IMR-90 (cell line): ENCODE measurements at places on chromosomes 3 and 15. TPM values are rescaled to one million over a fixed set of nuclear protein-coding genes. Genes with fewer than 3 reads are reported as not detected.

DNA sequence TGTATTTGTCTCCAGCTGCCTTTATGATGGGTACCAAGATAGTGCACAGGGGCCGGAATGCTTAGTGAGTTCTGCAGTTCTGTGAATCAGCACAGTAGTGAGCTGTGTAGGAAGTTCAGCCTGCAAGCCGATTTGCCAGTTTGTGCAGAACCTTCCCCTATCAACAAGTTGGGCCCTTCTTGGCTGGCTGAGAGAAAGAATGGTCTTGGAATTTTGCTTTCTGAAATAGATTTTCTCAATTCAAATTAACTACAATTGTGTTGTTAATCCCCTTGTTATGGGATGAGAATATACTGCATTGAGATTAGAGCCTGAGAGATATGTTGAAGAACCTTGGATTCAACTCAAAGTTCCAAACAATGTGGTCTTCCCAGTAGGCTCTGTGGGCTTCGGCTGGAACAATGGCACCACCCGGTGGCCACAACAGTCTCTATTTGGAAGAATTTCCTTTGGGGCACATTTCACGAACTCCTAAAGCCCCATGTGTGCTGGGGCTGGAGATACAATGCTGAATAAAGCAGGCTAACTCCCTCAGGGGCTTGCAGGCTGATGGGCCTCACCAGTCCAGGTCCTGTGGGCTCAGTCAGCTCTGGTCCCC, 59.1 kb downstream of the TRIM42 start:
- H3K36me3 ChIP-seq, result no peaks in the 10 kb centered on the region

- H3K27me3 ChIP-seq, result no peaks in the 10 kb centered on the region
- H3K4me3 ChIP-seq, result no peak overlapping the region
- peak; percentile 71 for DNase-seq
These were observed 110.2 kb downstream of the NR1I2 start for GRCh38 chr3:119891944-119892721.

DNA sequence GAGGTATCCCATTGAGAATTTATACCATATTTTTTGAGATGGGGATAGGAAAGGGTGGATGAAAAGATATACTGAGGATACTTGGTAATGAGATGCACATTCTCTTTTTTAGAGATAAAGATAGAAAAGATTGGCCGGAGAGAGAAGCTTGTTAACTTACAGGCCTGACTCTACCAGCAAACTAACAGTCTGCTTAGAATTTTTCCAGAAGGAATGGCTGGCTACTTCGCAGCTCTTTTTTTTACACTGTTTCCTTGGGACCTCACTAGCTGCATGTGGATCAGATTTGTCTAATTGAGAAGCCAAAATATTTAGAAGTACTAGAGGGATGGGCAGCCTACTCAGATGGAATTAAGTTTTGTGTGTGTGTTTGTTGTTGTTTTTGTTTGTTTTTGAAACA, 586.6 kb downstream of the TAFA4 start:
- H3K27ac ChIP-seq, result no peak overlapping the region
- no peaks in the 10 kb centered on the region for H3K36me3 ChIP-seq
- H3K27me3 ChIP-seq, result no peaks in the 10 kb centered on the region
- no peak for DNase-seq
- H3K4me3 ChIP-seq, result no peak overlapping the region

DNA sequence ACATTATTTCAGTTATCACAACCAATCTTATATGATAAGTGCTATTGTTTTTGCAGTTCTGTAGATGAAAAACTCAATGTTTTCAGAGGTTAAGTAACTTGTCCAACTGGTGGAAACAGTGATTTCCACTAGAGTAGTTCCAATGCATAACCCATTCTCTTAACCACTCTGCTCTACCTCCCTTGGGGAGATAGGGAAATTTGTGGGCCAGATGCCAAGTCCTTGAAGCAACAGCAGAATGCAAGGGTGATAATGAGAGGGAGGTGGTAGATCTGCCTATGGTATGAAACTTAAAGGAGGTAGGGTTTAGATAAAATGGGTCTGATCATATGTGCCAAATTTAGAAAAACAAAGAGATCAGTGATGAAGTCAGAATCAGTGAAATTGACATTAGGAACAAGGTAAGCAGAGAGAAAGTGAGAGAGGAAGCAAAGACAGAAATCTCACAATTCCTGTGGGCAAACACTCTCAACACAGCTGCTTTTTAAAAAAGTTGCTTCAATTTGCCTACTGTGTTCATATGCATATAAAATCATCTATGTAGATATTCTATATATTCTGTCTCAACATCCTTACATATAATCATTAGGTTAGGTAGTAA, 50.5 kb upstream of the UBP1 start:
- H3K4me3 ChIP-seq, result no peak overlapping the region
- no peaks in the 10 kb centered on the region for H3K27me3 ChIP-seq
- no peaks in the 10 kb centered on the region for H3K36me3 ChIP-seq
- DNase-seq, result no peak

- no peaks in the 10 kb centered on the region for H3K27me3 ChIP-seq
- H3K4me1 ChIP-seq, result peaks cover 2% of the 10 kb centered on the region
- DNase-seq, result no peak
- no peak overlapping the region for H3K27ac ChIP-seq
- H3K4me3 ChIP-seq, result no peak overlapping the region
- H3K36me3 ChIP-seq, result no peaks in the 10 kb centered on the region; the same call in 1 of the 2 replicates
These were observed 30.6 kb downstream of the LDHAL6B start for GRCh38 chr15:59237119-59237855.

DNA sequence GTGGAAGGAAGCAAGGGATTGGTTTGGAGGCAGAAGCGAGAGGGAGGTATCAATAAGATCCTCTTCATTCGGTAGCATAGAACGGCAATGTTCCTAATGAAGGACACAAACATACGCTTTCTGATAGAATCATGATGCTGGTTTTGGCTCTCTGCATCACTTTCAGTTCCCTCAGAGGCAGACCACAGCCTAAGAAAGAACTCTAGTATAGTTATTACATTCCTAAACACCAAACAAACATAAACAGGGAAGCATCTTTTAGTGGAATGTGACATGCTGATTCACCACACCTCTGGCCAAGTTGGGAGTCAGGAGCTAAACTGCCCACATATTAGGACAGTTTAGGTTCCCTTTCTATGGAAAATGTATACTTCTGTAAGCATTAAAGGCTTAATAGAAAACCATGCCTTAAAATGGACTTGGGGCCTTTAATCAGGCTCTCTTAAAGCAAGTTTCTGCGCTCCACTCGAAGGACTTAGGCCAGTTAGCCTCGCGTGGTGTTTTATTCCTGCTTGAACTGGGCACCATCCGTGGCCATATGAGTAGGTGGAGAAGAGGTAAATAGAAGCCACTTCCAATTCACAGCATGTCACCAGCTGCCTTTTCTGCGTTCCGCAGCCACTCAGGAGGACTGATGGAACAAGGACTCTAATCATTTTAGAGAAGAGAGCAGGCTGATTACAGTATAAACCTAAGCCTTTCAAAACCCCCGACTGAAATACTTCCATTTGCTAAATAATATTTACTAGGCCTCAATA, 53.7 kb downstream of the CD47 start:
- H3K4me3 ChIP-seq, result no peak overlapping the region
- DNase-seq, result peak; percentile 71
- H3K27ac ChIP-seq, result no peak overlapping the region

DNA sequence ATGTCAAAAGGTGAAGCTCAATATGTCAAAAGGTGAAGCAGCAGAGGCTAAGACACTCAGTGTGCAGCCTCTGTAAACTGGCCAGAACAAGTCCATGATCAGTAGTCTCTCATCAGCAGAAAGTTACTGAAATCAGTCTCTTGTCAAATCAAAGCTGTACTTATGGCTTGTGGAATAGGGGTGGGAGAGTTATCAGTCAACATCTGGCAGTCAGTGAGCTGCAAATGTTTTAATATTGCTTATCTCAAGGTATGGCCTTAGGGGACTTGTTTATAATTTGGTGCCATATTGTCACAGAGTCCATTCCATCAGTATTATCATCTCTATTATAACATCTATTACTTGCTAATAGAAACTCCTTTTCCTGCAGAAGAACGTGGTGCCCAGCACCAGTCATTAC, 14.9 kb upstream of the WDR49 start:
- peaks cover 2% of the 10 kb centered on the region; the same call in 1 of the 2 replicates for H3K36me3 ChIP-seq
- no peak overlapping the region for H3K27ac ChIP-seq
- H3K4me1 ChIP-seq, result no peaks in the 10 kb centered on the region
- no peak overlapping the region for H3K4me3 ChIP-seq

DNA sequence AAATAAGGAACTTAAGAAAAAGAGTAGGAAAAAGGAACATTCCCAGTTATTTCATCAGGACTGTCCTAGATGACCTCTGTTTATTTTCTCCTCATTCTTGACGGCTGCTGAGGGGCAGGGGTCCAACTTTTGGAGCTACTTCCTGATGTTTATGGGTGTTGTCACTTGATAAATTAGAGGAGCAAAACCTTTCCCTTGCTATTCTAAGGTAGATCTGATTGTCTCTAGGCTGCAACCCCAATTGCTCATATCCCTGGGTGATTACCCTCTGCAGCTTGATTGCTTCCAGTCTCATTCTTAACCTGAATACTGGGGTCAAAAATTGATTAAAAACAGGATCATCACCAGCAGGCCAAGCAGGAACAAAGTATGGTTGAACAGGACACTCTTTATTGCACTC, 311.0 kb upstream of the NDN start:
- no peak overlapping the region for H3K4me3 ChIP-seq
- H3K4me1 ChIP-seq, result no peaks in the 10 kb centered on the region
- H3K27ac ChIP-seq, result no peak overlapping the region

DNA sequence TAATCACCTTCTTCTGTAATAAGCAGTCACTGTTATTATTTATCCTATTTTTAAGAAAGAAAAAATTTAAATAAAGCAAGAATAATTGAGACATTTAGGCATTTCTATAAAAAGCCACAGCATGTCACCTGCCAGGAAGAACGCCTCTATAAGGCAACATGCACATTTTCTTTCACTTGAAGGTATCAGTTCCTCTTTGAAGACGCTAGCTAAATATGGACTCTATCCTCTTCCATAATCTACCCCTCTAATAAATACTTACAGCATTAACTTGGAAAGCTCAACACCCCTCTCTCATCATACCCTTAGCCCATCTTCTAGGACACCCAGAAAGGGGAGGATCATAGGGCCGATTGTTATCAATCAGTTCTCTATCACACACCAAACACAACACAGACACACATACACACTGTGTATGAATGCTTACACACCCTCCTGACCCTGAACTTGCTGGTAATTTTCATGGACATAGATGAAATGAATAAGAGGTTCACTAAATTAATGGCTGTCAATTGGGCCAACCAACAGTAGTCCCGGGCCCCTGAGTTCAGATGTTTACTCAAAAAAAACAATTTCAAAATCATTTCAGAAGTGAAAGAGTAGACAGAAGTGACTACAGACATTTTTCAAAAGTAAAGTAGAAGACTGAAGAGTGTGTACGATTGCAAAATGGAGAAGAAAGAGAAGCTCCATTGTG, 102.5 kb downstream of the ZMAT3 start:
- no peak overlapping the region for H3K4me3 ChIP-seq
- no peaks in the 10 kb centered on the region; the same call in 1 of the 2 replicates for H3K27me3 ChIP-seq
- H3K36me3 ChIP-seq, result no peaks in the 10 kb centered on the region
- H3K27ac ChIP-seq, result no peak overlapping the region

GRCh38 chr3:65729555-65729954, 309.2 kb downstream of the MAGI1 start:
- peak overlapping the region; percentile 68; the same call in 1 of the 2 replicates for H3K27ac ChIP-seq
- peak; percentile 84 for DNase-seq
- peaks cover 8% of the 10 kb centered on the region for H3K4me1 ChIP-seq
- no peaks in the 10 kb centered on the region for H3K27me3 ChIP-seq
- H3K4me3 ChIP-seq, result no peak overlapping the region

- H3K27ac ChIP-seq, result no peak overlapping the region
- H3K36me3 ChIP-seq, result peaks cover 47% of the 10 kb centered on the region
- peaks cover 13% of the 10 kb centered on the region for H3K4me1 ChIP-seq
- DNase-seq, result no peak
- H3K27me3 ChIP-seq, result no peaks in the 10 kb centered on the region
These were observed 13.4 kb downstream of the B4GALT4 start for GRCh38 chr3:119227070-119227850.

DNA sequence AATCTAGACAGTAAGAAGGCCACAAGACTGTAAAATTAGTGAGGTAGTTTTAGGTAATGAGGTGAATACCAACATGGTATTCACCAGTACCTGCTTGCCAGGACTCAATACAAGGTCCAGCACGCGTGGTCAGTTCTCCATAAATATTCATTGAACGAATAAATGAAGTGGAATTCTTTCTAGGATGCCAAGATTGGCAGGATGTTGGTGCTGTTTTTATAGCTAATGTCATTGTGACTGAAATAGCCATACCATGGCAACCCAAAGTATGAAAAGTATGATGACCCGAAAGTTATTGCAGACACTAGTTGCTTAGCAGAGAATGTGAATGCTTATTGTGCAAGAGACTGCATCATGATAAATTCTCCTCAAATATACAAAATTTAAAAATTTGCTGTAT, 307.2 kb downstream of the KCNH8 start:
- H3K27ac ChIP-seq, result no peak overlapping the region
- H3K36me3 ChIP-seq, result no peaks in the 10 kb centered on the region
- H3K4me1 ChIP-seq, result no peaks in the 10 kb centered on the region
- no peaks in the 10 kb centered on the region for H3K27me3 ChIP-seq
- no peak overlapping the region for H3K4me3 ChIP-seq
- no peak for DNase-seq

DNA sequence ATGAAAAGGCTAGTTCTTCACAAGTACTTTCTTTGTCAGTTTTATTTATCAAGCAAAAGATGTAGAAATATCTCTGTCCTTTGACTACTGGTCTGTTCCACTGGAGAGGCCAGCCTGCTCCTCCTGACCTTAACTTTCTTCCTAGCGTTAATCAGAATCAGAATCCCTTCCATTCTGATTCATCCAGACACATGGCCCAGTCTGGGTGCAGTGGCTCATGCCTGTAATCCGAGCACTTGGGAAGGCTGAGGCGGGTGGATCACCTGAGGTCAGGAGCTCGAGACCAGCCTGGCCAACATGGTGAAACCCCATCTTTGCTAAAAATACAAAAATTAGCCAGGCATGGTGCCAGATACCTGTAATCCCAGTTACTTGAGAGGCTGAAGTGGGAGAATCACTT, 32.0 kb upstream of the MANF start:
- no peak overlapping the region for H3K4me3 ChIP-seq
- no peaks in the 10 kb centered on the region for H3K4me1 ChIP-seq
- no peaks in the 10 kb centered on the region for H3K36me3 ChIP-seq
- H3K27me3 ChIP-seq, result peaks cover 4% of the 10 kb centered on the region; the same call in 1 of the 2 replicates

DNA sequence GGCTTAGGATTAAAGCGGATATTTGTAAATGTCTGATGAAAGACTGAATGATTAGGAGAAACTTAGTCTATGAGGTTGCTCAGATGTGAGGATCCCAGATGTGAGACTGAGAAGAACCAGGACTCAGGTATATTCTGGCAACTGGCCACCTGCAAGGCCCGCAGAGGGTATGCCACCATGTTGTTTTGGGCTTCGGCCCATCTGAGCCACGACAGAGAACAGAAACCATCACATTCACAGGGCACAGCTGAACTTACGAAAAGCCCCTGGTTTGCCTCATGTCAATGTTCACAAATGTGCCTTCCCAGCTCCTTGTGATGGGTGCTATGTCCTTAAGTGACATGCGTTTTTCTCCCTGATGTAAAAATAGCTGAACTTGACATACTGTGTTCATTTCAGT, 412.5 kb upstream of the RORA start:
- no peaks in the 10 kb centered on the region for H3K36me3 ChIP-seq
- no peaks in the 10 kb centered on the region for H3K27me3 ChIP-seq
- DNase-seq, result no peak

Gene USP3
- 46.7 and 52.3 TPM in 2 replicates for total RNA-seq

Gene UBR1
- total RNA-seq, result 30.1 and 48.9 TPM in 2 replicates

Gene MYL3
- total RNA-seq, result not detected in 2 replicates

Gene TIMP4
- total RNA-seq, result 0.54 and 0.56 TPM in 2 replicates

Gene ADAMTSL3
- total RNA-seq, result under 0.01 TPM in 1 of 2 replicates, not detected in the other

Gene XXYLT1
- total RNA-seq, result 13.1 and 14.7 TPM in 2 replicates

Gene ZBTB11
- 17.2 and 25.8 TPM in 2 replicates for total RNA-seq

Gene IL17RC
- 18.9 and 20.8 TPM in 2 replicates for total RNA-seq
